Pancreas (tissue), 10 donors: ENCODE measurements at places on chromosomes 3 and 15. TPM values are rescaled to one million over a fixed set of nuclear protein-coding genes. Genes with fewer than 3 reads are reported as not detected.

CCR4 gene
- total RNA-seq: not detected

GATA2 gene
- total RNA-seq: 6.2 TPM

DNA sequence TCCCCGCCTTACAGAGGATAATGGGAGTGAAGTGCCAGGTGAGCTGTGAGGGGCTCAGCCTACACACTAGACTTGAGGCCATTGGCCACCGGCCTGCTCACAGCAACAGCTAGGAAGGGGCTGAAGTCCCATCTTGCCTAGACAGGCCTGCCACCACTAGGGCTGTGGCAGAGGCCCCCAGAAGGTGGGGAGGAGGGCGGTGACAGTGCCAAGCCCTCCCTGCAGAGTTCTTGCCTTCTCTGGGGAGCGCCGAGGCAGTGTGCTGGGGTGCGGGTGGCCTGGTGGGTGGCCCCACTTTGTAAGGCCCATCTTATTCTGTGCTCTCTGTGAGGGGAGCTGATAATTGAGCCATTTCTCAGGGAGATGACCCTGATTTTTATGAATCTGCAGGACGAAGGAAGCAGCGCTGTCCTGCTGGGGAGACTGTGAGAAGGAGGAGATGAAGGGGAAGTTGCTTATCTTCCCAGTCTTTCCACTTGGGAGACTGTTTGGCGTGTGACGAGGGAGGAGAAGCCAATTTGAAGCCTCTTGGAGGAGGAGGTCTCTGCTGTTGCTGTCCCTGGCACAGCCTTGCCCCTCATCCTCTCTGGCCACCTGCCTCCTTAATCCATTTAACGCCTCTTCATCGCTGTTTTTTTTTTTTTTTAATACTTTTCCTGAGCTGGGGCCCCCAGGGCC lies 104.3 kb downstream of the LINGO1 start:
- H3K36me3 ChIP-seq: no peaks in the 10 kb centered on the region
- no peak overlapping the region for H3K4me3 ChIP-seq
- no peaks in the 10 kb centered on the region for H3K27me3 ChIP-seq
- no peak overlapping the region for H3K27ac ChIP-seq

GRCh38 chr15:65580287-65580686 lies 30.6 kb downstream of the INTS14 start:
- H3K4me3 ChIP-seq: no peak overlapping the region
- no peaks in the 10 kb centered on the region for H3K27me3 ChIP-seq
- H3K27ac ChIP-seq: no peak overlapping the region
- no peaks in the 10 kb centered on the region for H3K36me3 ChIP-seq
- DNase-seq: no peak
- no peaks in the 10 kb centered on the region for H3K4me1 ChIP-seq

- H3K27me3 ChIP-seq: no peaks in the 10 kb centered on the region
- H3K27ac ChIP-seq: no peak overlapping the region
- H3K4me1 ChIP-seq: no peaks in the 10 kb centered on the region
- no peaks in the 10 kb centered on the region for H3K36me3 ChIP-seq
Observed at GRCh38 chr15:55562601-55563000, 25.5 kb downstream of the PYGO1 start.

- H3K36me3 ChIP-seq: no peaks in the 10 kb centered on the region
- H3K27ac ChIP-seq: no peak overlapping the region
- no peaks in the 10 kb centered on the region for H3K27me3 ChIP-seq
Observed at GRCh38 chr15:99341786-99342185, 90.5 kb downstream of the LRRC28 start.

DNA sequence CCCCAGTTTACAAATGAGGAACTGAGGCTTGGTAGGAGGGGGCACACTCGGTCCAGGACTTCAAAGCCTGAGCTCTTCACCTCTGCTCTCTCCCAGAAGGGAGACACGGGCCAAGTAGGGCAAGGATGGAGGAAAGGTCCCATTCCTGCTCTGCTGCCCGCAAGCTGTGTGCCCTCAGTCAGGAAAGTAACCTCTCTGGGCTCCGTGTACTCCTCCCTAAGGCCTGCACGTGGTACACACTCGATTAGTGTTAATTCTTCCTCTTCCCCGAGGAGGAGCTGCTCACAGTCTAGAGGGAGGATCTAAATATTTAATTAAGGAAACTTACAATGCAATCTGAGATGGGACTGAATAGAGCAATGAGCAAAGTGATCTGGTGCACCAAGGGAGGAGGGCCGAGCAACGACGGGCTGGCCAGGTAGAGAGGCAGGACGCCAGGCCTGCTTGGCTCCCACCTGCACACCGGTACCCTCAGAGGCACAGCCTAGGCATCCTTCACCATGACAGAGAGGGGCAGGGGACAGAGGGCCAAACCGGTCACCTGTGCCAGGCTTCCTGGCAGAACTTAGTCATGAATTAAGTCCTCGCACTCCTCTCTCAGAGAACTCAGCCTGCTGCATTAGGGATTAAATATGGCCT lies 47.2 kb upstream of the IQSEC1 start:
- DNase-seq: no peak
- no peaks in the 10 kb centered on the region for H3K36me3 ChIP-seq
- H3K4me1 ChIP-seq: no peaks in the 10 kb centered on the region
- H3K27me3 ChIP-seq: no peaks in the 10 kb centered on the region
